Hematopoietic multipotent progenitor cell treated with erythropoietin and hydrocortisone succinate and interleukin-3 and kit ligand, for 6 days (in vitro differentiated cells): ENCODE measurements at places on chromosomes 12 and 14.

- peak; percentile 59 for DNase-seq
These were observed 15.2 kb upstream of the DLK1 start for GRCh38 chr14:100711493-100711892.

- DNase-seq: no peak
These were observed 67.4 kb downstream of the DAD1 start for GRCh38 chr14:22521449-22522239.

- no peak for DNase-seq
These were observed 308.7 kb upstream of the DDHD1 start for GRCh38 chr14:53461858-53462257.

GRCh38 chr12:50201987-50202521, 34.9 kb upstream of the CERS5 start:
- no peak for DNase-seq

- no peak for DNase-seq
These were observed 56.0 kb downstream of the FBXO34 start for GRCh38 chr14:55327179-55327578.

- no peak for DNase-seq
These were observed 827.0 kb downstream of the AACS start for GRCh38 chr12:125892276-125892675.

- DNase-seq: peak; percentile 20
These were observed 9.3 kb downstream of the ST8SIA1 start for GRCh38 chr12:22325218-22325617.

- DNase-seq: peak; percentile 91
These were observed 65.6 kb upstream of the PTGR2 start for GRCh38 chr14:73785834-73786635.

DNA sequence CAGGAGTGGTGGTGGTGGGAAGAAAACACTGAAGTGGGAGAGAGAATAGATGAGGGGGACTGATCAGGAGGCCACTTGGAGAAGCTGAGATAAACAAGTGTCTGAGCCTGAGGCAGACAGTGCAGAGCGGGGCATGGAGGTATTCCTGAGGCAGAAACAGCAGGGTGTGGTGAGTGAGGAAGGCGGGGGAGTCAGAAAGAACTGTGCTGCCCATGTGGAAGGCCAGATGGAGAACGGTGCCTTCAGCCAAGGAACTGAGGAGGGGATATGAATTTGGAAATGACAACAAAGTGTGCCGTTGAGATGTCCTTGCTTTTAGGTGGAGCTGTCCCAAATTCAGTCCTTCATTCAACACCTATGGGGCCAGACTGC, 13.7 kb downstream of the APPL2 start:
- no peak for DNase-seq

DNA sequence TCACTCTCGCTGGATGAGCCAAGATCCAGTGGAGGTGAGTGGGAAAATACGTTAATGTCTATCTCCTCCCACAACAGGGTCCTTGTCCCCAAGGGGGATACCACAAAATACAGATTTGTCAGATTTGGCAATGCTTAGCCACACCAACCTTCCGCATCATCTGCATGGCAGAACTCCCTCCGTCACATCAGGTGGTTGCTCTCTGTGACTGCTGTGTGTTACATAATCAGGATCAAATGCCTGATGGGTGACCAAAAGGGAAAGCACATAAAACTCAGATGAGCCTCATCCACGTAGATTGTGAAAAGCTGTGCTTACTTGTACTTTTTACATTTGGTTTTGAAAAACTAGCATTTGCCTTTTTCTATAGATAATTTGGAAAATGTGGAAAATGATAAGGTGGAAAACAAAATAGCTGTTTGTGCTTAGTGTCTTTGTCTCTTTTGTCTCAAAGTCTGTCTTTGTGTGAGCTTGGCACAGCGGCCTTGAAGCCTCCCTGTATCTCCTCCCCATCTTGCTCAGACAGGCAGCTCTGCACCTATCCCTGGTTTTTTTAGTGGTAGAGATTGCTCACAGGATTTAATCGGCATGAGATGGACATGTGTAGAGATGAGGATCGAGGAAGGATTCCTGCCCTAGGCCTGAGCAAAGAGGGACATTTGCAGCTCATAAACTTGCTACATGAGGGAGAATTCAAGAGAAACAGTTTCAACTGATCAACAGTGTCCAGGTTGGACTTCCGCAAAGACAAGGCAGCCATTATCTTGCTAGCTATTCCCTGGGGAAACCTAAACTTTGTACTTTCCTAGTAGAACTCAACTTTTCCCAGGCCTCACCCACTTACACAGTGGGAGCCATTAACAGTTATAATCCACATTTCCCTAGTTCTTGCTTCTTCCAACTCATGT, 3.6 kb upstream of the FGF6 start:
- DNase-seq: no peak

GRCh38 chr12:97984974-97985580, 522.5 kb downstream of the RMST start:
- DNase-seq: no peak

- DNase-seq: no peak
These were observed 18.5 kb downstream of the MAP3K12 start for GRCh38 chr12:53480491-53481442.

- DNase-seq: peak; percentile 62
These were observed 135.5 kb downstream of the PAWR start for GRCh38 chr12:79555028-79555925.

DNA sequence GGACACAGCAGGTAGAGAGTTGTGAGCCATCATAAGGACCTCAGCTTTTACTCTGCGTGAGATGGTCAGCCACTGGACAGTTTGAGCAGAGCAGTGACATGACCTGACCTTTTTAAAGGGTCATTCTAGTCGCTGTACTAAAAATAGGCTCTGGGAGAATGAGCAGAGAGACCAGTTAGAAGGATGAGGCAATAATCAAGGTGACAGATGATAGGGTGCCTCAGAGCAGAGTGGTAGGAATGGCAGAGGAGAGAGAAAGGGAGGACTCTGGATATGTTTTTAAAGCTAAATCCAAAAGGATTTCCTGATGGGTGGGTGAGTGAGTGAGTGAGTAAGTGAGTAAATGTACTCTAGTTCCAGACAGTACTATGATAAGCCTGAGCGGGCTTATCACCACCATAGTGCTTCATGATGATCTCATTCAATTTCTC, 83.6 kb upstream of the ARHGAP5 start:
- no peak for DNase-seq

DNA sequence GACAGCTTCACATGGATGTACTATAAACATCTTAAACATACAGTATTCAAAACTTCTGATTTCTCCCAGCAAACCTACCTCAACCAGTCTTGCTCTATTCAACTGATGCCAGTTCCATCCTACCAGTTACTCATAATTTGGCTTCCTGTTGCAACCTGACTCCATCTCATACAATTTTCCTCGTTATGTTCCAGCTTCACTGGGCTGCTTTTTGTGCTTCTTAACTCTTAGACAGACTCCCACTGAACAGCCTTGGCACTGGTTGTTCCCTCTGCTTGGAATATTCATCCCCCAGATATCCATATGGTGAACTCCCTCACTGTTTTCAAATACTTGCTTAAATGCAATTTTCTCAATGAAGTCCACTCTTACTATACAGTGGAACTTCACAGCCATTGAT, 249.2 kb downstream of the AEBP2 start:
- no peak for DNase-seq

DNA sequence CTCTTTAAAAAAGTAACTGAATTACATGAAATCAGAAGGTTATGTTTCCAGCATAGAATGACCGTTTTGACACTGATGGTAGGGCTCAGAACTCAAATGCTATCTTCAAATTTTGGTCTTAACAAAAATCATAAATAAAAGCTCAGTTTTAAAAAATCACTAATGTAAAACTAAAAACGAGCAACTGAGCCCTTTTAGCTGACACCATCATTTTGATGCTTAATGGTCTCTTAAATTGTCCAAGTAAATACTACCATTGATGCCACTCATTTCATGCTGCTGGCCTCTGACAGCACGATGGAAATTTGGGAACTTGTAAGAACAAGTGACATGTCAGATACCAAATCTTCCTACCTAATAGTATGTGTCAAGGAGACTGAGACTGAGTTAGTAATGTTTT, 205.0 kb downstream of the AKAP6 start:
- no peak for DNase-seq

DNA sequence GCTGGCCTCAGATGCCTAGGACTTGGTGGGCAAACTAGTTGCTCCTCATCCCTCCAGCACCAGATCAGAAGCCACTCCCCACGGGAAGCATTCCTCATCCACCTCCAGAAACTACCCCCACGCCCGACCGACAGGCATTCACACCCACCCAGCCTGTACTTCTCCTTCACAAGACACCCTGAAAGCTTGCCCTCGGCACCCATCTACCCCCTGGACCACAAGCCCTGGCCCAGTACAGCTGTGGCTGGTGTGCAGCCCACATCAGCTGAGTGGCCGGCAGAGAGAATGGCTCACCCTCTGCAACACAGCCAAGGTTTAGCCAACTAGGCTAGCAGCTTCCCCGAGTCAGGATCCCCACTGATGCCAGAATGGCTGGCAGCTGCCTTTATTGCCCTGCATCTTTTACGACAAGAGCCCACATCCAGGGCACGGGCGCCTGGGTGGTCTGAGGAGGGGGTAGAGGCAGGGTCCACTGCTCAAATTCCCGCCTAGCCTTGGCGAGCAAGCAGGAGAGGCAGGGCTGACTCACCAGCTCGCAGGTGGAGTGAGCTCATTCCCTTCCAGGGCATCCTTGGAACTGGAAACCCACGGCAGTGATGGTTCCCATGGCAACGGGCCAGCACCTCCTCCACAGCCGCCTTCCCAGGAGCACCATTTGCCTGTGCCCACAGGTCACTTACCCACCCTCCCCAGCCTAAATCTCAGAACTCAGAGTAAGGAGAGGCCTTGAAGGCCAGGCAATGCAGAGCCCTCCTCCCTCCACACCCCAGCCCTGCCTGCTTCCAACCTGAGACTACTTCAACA, 17.1 kb downstream of the ACTN1 start:
- DNase-seq: no peak

- DNase-seq: no peak
These were observed 18.3 kb downstream of the RTL1 start for GRCh38 chr14:100885196-100885595.

DNA sequence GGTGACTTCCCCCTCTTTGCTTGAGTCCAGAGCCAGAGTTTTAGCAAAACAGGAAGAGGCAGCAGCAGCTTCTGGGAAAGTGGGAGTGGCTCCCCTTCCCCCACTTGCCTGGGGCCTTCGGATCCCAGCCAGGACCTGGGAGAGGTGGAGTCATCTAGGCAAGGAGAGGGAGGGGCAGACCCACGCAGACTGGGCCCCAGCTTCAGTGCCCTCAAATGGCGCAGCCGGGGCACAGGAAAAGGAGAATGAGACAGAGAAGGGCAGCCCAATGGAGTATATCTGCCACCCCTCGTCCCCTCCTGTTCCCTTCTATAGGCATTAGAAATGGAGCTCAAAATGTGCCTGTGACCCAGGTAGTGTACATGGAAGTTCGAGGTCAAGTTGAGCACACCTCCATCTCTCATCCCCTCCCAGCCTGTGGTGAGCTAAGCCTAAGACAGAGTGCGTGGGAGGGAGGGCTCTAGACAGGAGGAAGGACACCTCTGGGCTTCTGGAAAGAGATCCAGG, 9.3 kb upstream of the HDAC7 start:
- DNase-seq: peak; percentile 87

GRCh38 chr14:68886109-68886434, 93.0 kb downstream of the ACTN1 start:
- no peak for DNase-seq

GRCh38 chr12:131222329-131223139, 268.8 kb downstream of the ADGRD1 start:
- DNase-seq: peak; percentile 91

- DNase-seq: peak; percentile 14
These were observed 113.0 kb upstream of the NTF3 start for GRCh38 chr12:5318874-5319273.

DNA sequence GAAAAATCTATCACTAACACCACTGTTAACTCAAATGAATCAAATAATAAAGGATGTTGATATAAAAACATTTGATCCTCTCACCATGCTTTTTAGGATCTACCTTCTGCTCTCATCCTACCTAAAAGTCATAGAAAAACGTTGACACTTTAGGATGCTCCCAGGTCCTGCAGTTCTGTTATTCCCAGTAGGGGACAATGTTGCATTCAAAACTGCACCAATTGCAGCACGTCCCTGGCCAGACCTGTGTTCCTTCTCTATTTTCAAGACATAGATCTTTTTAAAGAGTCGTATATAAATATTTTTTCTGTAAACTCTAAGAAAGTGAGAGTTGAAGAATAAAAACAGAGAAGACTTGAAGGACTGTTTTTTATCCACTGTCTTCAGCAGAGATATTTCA, 8.8 kb downstream of the AICDA start:
- DNase-seq: no peak

DNA sequence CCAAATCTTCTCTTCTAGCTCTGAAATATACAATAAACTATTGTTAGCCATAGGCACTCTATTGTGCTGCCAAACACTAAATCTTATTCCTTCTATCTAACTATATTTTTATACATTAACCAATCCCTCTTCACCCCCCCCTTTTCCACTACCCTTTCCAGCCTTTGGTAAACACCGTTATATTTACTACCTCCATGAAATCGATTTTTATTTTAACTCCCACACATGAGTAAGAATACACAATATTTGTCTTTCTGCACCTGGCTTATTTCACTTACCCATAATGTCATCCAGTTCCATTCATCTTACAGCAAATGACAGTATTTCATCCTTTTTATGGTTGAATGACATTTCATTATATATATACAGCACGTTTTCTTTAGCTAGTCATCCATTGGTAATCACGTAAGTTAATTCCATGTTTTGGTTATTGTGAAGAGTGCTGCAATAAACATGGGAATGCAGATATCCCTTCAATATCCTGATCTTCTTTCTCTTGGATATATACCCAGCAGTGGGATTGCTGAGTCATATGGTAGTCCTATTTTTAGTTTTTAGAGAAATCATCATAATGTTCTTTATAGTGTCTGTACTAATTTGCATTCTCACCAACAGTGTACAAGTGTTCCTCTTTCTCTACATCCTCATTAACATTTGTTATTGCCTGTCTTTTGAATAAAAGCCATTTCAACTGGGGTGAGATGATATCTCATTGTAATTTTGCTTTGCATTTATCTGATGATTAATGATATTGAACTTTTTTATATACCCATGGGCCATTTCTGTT, 34.2 kb upstream of the PLBD1 start:
- DNase-seq: no peak

DNA sequence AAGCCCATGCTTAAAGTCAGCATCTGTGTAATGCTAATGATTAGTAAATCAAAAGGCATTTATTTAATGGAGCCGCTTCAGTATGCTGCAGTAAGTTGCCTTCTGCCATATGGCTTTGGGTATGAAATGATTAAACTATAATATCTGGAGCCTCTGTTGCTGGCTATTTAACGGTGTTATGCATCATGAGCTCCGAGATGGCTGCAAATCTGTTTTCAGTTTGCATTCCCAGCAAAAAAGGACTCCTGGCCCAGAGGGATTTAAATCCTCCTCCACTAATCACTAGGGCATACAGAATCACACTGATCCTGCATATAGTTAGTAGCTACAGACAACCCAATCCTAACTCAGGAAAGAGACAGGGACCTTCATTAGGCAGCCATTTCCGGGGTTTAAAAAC, 171.5 kb upstream of the EEA1 start:
- DNase-seq: no peak

GRCh38 chr12:61043838-61044237, 1216.4 kb upstream of the USP15 start:
- no peak for DNase-seq
